ENCODE measurements at places on chromosomes 16 and 17.

DNA sequence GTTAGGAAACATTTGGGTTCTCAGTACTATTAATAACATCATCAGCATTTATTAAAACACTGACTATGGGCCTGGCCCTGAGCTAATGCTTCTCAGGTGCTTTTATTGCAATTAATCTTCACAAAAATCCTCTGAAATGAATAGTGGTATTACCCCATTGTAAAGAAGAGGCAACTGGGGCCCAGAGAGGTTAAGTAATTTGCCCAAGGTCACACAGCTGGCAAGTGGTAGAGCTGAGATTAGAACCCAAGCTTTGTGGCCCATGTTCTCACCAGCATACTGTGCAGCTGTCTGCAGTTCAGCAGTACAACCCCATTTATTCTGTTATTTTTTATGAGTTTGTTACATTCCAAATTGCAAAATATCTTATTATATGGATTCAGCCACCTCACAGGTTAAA lies 82.3 kb downstream of the TBC1D16 start:
- no peak for DNase-seq

DNA sequence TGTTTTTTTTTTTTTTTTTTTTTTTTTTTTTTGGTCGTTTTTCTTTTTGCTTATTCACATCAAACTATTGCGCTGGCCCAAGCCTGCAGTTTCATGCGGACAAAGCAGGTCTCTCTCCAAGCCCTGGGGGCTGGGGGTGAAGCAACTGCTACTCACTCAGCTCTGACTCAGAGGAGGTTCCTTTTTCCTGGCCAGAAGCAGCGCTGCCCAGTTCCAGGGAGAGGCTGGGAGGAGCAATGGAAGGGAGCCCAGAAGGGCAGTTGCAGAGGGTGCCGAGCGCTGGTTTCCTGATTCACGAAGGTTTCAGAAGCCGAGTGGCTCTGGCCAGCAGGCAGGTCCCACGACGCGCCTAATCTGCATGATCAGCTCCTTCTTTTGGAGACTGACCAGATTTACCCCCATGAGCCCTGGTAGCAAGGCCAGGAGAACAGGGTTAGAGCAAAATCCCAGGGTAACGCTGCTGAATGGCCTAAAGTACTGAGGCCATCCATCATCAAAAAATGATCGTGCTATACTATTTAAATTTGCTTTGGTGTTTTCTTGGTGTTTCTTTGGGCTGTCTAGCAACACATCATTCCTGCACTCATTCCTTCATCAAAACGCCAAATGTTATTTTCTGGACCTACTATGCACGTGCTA lies 144.7 kb upstream of the SOX9 start:
- DNase-seq: no peak

DNA sequence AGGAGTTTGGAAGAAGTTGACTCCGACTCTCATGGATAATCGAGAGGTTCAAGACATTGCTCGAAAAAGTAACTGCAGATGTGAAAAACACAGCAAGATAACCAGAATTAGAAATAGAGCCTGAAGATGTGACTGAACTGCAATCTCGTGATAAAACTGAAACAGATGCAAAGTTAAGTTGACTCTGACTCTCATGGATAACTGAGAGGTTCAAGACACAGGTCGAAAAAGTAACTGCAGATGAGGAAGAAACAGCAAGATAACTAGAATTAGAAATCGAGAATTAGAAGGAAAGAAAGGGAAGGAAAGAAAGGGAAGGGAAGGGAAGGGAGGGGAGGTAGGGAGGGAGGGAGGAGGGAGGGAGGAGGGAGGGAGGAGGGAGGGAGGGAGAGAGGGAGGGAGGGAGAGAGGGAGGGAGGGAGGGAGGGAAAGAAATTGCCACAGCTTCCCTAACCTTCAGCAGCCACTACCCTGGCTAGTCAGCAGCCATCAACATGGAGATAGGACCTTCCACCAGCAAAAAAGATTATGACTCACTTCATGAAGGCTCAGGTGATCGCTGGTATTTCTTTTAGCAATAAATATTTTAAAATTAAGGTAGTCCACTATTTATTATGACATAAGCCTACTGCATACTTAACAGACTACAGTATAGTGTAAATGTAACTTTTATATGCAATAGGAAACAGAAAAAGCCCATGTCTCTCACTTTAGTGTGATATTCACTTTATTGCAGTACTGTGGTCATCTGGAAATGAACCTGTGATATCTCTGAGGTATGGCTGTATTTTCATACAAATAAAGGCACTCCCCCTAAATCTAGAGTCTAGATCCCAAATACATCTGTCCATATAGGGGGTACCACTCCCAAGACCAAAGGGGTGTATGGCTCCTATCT lies 68.3 kb downstream of the KANSL1 start:
- no peak for DNase-seq

- no peak for DNase-seq
These were observed 15.3 kb downstream of the VPS53 start for GRCh38 chr17:699345-699744.

DNA sequence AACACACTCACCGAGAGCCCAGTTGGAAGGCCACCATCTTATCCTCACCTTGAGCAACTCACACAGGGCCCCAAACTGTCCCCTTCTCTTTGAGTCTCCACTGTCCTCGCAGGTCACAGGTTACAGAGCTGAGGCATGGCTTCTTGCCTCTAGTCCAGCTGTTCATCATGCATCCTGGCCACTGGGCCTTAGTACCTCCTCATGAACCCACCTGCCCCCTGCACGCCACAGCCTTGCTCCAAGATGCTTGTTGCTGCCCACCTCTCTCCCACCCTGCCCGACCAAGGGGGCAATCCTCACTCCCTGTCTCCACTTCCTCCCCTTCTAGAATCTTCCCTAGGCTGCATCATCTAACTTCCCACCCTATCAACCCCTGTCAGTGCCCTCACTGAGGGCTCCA lies 17.1 kb downstream of the CDH5 start:
- DNase-seq: no peak

DNA sequence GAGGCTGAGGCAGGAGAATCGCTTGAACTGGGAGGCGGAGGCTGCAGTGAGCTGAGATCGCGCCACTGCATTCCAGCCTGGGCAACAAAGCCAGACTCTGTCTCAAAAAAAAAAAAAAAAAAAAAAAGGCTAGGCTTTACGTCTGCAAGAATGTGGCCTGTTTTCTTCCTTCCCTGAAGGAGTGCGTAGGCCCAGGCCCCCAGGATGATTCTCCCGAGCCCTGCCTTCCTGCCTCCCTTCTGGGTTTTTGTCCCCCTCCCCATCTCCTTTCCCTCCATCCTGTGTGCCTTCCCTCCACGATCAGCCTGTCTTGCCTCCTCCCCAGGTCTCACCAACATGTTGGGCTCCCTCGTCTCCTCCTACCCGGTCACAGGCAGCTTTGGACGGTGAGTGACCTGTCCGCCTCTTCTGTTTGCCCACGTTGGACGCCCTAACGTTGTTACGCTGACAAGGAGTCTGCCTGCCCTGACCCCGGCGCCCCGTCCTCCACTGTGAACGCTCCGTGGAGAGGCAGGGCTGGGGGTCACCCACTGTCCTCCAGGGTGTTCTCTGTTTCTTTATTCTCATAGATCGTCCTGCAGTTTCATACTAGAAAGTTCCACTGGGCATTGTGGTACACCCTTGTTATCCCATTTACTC lies 15.7 kb upstream of the RNF213 start:
- no peak for DNase-seq

GRCh38 chr17:28895794-28896447 lies 1.6 kb downstream of the FLOT2 start:
- no peak for DNase-seq

DNA sequence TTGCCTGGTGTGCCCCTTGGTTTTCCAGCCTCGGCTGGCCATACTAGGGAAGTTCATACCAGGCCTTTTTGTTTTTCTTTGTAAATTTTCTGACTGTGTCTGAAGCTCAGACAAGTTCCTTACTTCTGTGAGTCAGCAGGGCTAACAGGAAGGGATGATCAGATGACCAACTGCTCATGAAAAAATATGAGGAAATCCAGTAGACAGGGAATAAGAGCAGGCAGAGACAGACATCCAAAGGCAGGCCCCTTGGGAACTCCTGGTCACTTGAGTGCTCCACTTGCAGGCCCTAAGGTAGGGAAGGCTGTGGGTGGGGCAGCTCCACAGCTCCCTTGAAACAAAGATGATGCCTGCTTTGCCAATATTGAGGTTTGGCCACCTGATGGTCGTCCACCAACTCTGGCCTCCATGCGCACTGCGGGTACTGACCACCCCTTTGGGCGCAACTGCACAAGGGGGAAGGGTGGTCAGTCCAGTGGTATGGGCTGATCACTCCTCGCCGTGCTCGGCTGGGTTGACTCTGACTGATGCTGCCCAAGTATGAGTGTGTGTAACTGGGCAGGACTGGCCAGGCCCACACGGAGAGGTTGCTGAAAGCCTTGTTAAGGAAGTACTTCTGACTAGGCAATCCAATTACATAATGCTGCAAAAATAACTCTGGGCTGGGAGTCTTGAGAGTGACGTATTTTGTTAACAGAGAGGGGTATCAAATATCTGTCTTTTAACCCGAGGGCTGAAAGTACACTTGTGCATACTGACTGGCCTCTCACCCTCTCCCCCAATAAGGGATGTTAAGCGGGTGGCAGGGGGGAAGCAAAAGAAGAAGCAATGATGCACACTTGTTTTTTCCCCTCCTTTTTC lies 20.8 kb upstream of the ZFHX3 start:
- DNase-seq: no peak

DNA sequence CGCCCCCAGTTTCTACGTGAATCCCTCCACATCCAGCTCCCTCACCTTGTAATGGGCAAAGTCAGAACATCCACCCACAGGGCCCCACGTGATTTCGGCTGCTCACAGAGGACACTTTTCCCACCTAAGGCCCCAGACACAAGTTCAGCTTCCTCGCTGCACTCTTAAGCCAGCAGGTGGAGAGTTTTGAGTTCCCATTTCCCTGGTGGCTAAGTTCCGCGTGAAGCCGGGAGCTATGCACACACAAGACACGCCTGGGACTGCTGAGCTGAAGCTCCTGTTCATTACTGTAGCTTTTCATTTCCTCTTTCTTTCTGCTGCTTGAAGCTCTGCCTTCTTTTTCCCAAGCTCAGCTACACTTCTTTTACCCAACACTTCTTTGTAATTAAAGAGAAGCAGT lies 273.8 kb downstream of the NPIPA8 start:
- no peak for DNase-seq

DNA sequence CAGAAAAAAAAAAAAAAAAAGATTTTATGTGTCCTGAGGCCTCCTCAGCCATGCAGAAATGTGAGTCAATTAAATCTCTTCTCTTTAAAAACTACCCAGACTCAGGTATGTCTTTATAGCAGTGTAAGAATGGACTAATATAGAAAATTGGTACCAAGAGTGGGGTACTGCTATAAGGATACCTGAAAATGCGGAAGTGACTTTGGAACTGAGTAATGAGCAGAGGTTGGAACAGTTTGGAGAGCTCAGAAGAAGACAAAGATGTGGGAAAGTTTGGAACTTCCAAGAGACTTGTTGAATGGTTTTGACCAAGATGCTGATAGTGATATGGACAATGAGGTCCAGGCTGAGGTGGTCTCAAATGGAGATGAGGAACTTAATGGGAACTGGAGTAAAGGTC lies 17.3 kb upstream of the CNEP1R1 start:
- no peak for DNase-seq

GRCh38 chr17:75927286-75927922 lies 13.4 kb downstream of the FBF1 start:
- DNase-seq: no peak

DNA sequence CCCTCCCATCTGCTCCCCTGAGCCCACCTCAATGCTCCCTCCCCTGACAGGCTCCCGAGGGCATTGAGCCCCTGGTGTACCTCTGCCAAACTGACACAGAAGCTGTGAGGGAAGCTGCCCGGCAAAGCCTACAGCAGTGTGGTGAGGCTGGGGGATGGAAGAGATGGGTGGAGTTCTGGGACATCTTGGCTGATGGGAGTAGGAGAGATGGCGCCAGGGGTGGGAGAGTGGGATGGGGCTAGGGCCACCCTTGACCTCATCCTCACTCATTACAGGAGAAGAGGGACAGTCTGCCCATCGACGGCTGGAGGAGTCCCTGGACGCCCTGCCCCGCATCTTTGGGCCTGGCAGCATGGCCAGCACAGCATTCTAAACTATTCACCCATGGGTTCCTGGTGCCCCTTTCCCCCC lies 16.2 kb upstream of the CTCF start:
- no peak for DNase-seq

GRCh38 chr17:19542247-19542646 lies 8.6 kb downstream of the SLC47A1 start:
- no peak for DNase-seq

DNA sequence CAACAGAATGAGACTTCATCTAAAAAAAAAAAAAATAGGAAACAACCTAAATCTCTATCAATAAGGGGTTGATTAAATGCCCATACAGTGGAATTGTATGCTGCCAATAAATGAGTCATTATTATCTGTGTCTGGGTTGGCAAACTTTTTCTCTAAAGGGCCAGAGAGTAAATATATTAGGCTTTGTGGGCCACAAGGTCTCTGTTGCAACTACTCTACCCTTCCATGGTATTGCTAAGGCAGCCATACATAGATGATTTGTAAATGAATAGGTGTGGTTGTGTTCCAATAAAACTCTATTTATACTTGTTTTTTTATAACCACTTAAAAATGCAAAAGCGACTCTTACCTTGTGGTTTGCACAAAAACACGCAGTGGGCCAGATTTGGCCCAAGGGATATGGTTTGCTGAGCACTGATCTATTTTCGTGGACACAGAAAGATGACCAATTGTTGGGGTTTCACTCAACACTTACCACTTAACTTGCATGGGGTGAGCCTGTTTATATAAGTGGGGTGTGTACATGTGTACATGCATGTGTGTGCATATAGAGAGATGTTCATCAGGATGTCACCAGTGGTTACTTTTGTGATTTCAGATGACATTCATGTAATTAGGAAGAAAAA lies 12.4 kb upstream of the IL4R start:
- no peak for DNase-seq

DNA sequence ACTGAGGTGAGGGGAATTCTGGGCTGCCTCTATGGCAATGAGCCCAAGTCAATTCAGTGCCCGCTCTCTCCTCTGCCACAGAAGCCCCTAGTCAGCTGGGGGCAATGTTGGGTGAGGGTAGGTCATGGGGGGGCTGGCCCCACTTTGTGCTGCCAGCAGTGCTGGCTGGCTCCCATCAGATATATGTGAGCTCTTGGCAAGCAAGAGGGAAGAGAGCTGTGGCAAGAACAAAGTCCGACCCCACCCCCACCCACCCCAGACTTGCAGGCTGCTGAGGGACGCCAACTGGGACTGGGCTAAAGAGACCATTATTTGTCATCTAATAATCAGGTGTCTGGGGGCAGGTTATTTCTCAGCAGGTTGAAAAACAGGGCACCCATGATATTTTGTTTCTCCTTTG lies 89.4 kb downstream of the YPEL2 start:
- DNase-seq: no peak

DNA sequence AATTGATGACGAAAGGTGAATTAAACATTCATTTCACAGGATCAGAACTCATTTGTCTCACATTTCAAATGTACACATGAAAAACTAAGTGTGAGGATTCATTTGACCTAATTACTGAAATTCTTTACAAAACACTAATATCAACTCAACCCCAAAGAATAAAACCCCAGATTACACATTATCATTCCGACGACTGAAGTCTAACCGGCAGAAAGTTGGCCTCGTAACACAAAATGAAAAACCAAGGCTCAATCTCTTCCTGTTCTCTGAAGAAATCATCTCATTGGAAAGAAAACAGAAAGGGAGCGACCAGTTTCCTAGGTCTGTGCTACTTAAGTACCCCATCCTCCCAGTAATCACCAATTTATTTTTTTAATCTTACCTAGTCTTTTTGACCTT lies 1.8 kb downstream of the JPT1 start:
- no peak for DNase-seq
